ENCODE measurements at places on chromosomes 7 and 10.

- DNase-seq: no peak
Observed at GRCh38 chr7:137731436-137731835, 115.3 kb downstream of the DGKI start.

DNA sequence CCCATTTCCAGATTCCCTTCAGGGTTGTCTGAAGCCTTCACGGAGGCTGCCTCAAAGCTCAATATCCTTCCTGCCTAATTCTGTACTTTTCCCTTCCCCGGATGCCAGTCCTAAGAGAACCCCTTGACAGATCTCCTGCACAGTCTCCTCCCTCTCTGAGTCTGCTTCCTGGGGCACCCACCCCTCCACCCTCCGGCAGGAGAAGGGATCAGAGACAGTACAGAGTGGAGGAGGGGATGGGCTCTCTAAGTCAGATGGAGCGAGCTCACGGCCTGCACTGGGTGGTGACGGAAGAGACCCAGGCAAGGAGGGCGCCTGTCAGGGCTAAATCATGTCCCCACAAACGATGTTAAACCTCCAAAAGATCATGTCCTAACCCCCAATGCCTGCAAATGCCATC is 48.0 kb upstream of the CARD11 start:
- no peak for DNase-seq

- DNase-seq: no peak
Observed at GRCh38 chr7:44762300-44762699, 13.7 kb downstream of the ZMIZ2 start.

DNA sequence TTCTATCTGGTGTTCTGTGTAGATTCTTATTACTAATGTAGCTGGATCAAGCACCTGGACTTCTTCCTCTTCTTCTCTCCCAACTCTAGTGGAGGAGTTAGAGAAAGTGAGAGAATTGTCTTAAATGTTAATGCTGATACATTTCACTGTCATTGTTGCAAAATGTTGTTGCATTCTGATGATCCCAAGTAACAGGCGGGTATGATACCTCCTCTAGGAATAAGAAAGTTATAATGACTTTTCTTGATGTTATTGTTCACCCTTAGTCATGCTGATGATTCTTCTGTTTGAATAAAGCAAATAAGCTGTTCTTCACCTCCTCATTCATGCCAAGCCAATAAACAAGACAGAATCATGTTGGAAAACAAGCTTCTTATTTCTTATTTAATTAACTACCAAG is 9.1 kb downstream of the CHRM2 start:
- no peak for DNase-seq

DNA sequence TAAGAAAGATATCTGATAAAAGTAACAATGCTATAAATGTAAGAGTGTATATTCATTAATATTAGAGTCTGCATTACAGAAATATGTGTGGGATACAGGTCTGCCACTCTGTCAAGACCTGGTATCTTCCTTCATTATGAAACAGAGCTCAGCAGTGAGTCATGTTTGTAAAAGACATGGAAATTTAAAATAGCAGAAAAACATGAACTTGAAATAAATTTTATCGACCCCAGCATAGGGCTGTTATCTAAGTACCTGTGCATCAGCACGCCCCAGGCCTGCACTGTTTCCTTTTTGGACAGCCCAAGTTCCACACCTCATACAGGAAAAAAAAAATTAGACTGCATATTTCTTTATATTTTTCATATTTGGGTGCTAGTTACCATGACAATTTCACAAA is 58.0 kb upstream of the ZPBP start:
- no peak for DNase-seq

DNA sequence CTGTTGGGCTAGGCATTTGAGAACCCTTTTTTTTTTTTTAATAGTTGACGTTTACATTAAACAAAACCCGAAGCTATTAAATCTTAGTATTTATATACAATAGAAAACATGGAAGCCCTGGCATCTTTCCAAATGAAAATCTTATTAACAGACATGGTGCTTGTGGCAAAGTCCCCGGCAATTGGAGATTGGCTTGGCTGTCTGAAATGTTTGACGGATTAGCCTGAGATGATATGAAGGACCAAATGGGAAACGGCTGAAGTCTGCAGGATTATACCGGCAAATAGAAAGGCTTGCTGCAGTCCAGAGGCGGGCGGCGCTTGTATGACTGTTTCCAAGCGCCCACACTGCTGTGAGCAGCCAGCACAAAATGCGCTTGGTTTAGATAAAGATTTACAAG is 105.6 kb downstream of the BUB3 start:
- DNase-seq: no peak

GRCh38 chr10:47179291-47179647 is 120.7 kb upstream of the GDF10 start:
- DNase-seq: no peak

DNA sequence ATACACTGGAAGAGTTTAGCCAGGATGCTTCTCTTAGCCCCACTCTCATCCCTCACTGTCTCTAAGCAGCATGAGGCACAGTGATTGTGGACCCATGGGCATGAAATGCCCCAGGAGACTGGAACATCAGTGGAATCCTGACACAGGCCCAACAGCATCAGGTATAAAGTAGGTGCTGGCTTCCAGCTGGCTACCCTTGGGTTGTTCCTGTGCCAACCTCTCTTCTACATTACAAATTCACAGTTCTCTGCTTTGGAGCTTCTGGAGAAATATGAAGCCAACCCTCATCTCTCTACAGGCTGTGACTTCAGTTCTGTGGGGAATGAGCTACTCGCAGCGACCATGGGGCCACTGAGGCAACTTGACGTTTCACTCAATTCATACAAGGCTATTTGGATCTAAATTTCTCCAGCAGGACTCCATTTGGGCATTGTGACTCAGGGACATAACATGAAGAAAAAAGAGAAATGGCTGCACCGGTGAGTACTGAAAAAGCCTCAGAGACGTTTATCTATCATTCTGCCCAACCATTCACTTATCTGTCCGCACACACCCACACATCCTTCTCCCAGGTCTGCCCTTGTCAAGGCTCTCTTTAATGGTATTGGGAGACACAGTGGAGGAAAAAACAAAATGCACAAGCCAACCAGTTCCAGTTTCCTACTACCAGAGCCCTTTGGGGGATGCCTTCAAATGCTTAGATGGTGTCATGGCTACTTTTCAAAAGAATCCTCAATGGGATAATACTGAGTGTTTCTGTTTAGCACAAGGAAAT is 35.4 kb upstream of the TM9SF3 start:
- no peak for DNase-seq

DNA sequence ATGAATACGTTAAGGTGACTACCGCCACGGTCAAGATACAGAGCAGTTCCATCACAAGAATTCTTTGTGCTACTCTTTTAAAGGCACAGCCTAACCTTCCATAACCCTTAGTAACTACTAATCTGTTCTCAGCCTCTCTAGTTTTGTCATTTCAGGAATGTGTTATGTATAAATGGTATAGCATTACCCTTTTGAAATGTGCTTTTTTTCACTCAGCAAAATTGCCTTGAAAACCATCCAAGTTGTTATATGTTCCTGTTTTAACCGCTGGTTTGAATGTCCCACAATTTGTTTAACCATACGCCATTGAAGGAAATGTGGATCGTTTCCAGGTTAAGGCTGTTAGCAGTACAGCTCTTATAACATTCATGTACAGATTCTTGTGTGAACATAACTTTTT is 32.0 kb downstream of the WAC start:
- DNase-seq: no peak

- DNase-seq: no peak
Observed at GRCh38 chr7:142804728-142805207, 34.0 kb downstream of the PRSS2 start.

- DNase-seq: no peak
Observed at GRCh38 chr7:127437241-127437640, 44.7 kb upstream of the ZNF800 start.

GRCh38 chr10:3169673-3170072 is 2.9 kb downstream of the PITRM1 start:
- DNase-seq: no peak

GRCh38 chr7:119515962-119516361 is 757.0 kb upstream of the KCND2 start:
- DNase-seq: no peak

DNA sequence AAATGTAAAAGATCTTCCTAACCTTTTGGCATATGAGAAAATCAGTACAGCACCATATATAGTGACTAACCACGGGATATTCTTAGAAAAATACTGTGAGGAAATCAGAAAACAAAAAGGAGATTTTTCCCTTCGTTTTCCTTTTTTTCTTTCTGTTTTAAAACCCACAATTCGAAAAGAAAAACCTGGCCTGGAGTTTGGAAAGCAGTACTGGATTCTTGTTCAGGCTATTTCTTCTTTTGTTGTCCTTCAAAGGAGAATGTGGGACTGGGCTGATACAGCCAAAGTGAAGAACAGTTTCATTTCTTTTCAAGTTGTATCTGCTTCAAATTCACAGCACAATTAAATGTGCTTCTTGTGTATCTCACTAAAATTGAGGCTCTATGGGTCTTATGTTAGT is 156.8 kb upstream of the PHYHIPL start:
- no peak for DNase-seq

DNA sequence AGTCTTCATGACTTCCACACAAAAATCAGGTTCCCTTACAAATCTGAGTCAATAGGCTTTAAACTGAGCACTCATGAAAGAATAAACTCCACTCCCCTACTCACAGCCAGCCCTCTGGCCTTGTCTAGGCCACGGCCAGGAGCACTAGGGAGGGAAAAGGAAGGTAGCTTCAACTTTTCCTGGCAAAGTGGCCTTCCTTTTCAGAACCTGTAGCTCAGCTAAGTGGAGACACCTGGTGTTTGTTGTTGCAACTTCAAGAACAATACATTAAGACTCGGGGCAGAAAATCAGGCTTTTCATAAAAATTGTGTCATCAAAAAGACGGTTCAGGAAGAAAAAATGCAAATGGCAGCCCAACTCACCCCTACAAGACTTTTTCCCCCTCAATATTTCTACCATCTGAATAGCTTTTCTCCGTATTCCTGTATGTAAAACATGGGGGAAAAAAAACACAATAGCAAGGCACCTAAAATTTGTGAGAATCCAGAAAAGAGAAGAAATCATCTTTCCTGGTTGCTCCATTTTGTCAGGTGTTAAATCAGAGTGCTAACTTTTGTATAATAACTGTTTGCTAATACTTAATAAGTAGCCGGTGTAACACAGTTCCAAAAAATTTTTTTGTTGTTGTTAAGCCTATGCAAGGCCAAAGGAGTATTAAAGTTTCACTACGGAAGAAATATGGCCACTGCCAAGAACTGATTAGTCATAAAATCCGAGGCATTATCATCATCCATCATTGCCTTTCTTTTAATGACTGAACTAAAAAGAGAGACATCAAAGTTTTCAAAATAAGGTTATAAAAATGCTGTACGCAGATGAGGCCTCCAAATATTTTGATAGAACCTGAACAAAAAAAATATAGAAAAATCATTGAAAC is 66.2 kb upstream of the ARID5B start:
- no peak for DNase-seq

- no peak for DNase-seq
Observed at GRCh38 chr7:87899255-87899654, 23.0 kb downstream of the DBF4 start.

DNA sequence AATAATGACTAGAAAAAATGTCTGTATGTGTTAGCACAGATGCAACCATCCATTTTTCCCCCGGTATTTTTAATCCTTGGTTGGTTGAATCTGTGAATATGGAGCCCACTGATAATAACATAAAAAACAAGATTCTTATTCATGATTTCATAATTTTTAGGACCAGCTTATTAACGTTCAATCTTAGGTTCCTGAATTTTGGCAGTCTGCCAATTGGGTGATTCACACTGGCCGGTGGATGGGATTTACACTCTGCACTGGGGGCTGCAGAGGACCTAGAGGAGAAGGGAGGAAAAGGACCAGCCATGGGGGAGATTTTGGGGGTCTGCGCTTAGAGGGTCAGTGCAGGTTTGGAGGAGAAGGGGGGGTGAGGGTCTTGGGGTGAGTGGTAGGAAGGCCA is 327.9 kb downstream of the ACTR3B start:
- DNase-seq: no peak

GRCh38 chr7:90173127-90173844 is 19.0 kb downstream of the STEAP1 start:
- no peak for DNase-seq

DNA sequence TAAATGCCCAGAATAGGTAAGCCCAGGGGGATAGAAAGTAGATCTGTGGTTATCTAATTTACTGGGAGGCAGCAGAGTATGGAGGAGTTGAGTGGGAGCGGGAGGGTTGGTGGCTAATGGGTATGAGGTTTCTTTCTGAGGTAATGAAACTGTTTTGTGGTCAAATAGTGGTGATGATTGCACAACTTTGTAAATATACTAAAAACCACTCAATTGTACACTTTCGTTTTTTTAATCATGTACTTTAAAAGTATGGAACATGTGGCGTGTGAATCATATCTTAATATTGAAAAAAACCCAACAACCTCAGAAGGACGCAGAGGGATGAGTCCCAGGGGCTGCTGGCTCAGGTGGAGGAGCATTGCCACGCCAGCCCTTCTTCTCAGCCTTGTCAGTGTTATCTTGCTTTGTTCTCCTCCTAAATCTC is 118.1 kb downstream of the WDR11 start:
- DNase-seq: no peak

GRCh38 chr7:33751443-33751842 is 153.9 kb upstream of the BMPER start:
- no peak for DNase-seq

DNA sequence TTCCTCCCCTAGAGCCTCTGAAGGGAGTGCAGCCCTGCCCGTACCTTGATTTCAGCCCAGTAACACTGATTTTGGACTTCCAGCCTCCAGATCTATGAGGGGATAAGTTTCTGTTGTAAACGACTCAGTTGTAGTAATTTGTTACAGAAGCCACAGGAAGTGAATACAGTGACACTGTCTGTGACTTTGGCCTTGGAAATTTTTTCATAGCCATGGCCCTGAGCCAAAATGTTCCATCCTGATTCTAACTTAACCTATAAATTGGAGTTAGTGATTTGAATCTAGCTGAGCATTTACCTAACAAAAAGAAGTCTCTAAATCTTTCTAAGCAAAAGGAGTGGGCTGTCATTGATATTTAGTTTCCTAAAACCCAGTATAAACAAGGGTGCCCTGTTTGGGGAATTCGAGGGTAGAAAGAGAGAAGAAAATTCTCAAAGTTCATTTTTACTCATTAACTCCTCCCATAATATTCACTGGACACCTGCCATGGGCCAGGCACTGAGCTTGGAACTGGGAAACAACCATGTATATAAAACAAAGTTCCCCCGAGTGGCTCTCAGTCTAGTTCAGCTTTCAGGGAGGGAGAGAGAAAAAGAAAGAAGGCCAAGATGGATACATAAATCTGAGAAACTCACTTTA is 162.3 kb downstream of the SKIDA1 start:
- no peak for DNase-seq

GRCh38 chr10:17883621-17884020 is 68.1 kb upstream of the SLC39A12 start:
- DNase-seq: no peak

- no peak for DNase-seq
Observed at GRCh38 chr7:131602994-131603372, 46.6 kb upstream of the PODXL start.
